ENCODE measurements at places on chromosomes 6 and 20.
A peak's percentile ranks its signal among the peaks of the same experiment; 100 is the strongest.

GRCh38 chr6:1839361-1839760, 229.6 kb downstream of the FOXC1 start:
- no peak for DNase-seq

GRCh38 chr6:147508866-147509608, 547 bp downstream of the SAMD5 start:
- peak; percentile 30 for DNase-seq

GRCh38 chr6:44342489-44342888, at the start of gene SPATS1:
TSS of gene SPATS1 (plus strand) at chr6:44342650. CDS start at chr6:44343096, 446 bp downstream.
- no peak for DNase-seq

DNA sequence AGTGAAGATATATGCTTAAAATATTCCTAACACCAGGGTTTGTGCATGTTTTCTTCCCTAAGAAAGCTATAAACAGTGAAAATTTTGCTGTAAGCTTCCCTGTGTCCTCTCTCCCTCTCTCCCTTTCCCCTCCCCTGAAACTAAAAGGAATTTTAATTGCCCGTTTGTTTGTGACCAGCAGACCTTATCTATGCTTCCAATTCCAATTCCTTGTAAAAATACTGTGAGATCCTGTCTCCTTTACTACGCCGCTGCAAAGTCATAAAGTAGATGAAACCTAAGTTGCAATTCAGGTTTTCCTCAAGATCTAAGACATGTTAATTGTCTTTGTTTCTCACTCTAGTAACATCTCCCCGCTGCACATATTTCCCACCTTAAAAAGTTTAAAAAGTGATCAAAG, 82.3 kb downstream of the DNAH8 start:
- no peak for DNase-seq

DNA sequence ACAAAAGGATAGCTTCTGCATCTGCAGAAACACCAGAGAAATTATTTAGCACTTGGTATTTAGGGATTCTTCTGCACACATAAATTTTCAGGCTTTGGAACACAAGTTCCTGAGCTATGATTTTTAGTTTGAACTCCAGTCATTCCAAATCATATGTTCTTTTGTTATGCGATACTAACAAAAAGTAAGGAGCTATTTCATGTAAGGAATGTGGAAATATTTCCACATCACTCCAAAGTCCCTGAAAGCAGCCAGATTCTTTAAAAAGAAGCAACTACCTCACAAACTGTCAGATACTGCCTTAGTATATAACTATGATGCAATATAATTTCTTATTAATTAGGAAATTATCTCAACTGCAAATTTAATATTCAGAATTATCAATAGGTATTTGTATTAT, 106.9 kb downstream of the RNGTT start:
- no peak for DNase-seq

DNA sequence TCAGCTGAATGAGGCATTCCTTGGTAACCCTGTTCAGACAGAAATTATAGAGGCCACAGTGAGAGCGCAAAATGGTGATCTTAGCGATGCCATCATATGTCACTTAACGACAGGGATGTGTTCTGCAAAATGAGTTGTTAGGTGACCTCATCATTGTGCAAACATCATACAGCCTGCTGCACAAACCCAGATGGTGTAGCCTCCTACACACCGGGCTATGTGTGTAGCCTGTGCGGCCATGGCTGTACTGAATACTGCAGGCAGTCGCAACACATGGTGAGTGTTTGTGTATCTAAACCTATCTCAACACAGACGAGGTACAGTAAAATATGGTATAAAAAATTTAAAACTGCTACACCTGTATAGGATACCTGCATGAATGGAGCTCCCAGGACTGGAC, 234.1 kb upstream of the PMEPA1 start:
- no peak for DNase-seq

- DNase-seq: no peak
These were observed 222.2 kb downstream of the UST start for GRCh38 chr6:148968771-148969602.

- peak; percentile 27 for DNase-seq
These were observed 929 bp downstream of the CDH22 start for GRCh38 chr20:46307139-46307998.

- no peak for DNase-seq
These were observed 87.4 kb upstream of the PLCB4 start for GRCh38 chr20:8981482-8981881.

DNA sequence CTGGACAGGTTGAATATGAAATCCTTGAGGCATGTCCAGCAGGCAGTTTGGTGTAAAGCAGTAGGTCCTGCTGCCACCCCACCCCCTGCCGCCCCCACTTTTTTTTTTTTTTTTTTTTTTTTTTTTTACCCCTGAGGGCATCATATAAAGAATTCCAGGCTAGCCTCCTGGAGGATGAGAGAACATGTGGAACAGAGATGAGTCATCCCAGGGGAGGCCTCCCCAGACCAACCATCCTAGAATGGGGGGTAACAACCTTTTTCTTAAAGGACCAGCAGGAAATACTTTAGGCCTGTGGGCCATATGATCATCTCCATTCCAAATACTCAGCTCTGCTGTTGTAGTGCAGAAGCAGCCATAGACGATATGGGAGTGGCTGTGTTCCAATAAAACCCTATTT, 170.9 kb downstream of the GJA10 start:
- DNase-seq: no peak

DNA sequence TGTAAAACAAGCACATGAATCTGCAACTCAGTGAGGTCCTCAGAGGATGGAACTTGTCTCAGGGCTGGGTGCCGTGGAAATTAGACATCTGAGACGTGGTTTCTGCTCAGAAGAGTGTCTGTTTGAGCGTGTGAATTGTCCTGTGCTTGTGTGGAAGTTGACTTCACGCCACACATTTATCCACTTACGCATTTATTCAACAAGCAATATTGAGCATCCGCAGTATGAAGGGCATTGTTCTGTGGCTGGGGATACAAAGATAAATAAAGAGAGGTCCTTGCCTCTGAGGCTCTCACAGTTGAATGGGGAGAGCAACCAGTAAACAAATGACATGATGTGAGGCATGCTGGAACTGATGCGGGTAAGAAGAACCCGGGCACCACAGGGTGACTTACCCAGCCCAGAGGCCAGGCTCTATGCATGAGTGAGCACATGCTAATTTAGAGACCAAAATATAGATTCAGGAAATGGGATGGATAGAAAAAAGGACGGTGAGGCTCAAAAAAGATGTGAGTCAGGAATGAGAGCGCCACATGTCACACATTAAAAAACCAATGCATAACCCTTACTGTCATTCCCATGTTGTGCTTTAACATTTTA, 60.4 kb downstream of the SOBP start:
- DNase-seq: no peak

DNA sequence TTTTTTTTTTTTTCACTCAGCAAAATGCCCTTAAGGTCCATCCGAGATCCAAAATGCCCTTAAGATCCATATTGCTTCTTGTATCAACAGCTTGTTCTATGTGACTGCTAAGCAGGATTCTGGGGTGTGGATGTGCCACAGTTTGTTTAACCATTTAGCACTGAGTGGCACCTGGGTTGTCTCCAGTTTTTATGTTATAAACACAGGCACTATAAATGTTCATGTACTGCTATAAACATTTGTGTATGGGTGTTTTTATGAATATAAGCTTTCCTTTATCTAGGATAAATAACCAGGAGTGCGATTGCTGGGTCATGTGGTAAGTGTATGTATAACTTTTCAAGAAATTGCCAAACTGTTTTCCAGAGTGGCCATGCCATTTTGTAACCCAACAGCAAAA, 386.0 kb downstream of the RNGTT start:
- no peak for DNase-seq

- no peak for DNase-seq
These were observed 207.5 kb downstream of the CLIC5 start for GRCh38 chr6:45808042-45808645.

GRCh38 chr20:7410150-7410549, 530.1 kb downstream of the HAO1 start:
- DNase-seq: no peak

DNA sequence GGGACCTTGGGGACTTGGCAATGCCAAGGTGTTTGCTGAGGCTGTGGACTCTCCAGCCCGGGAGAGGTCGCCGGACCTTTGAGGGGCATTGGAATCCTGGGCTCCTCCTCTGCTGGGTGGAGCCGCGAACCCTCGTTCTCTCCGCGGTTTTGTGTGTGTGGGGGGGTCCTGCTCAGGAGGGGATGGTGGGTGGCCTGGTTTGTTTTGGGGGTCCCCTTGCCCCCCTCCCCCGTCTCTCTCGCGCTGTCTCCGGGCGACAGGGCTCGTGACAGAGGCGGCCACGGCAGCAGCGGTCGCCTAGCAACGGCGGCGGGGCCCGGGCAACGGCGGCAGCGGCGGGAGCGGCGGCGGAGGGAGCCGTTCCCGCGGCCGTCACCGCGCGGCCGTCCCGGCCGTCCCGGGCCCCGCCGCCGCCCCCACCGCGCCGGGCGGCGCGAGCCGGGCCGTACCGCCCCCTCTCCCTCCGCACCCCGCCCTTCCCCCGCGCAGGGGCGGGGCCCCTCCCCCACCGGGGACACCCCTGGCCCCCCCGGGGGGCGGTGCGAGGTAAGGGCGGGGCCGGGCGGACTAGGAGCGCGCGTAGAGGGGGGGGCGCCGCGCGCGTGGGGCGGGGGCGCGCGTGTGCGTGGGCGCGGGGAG, 7.8 kb downstream of the SYNGAP1 start:
- DNase-seq: peak; percentile 65

DNA sequence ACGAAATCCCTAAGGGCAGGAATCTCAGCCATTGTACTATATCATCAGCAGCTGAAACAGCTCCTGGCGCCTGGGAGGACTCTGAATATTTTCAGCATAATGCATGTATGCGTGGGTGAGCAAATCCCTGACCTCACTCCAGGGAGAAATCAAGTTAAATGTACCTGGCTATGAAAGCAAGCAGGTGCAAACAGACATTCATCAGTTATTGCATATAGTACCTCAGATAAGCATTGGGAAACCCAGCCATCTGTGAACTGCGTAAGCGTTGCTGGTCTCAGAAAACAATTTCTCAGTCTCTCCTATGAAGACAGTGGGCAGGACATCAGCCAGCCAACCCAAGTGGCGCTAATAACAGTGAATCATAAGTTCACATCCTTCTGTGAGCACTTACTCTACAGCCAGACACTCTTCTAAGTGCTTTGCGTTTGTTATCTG, 622.6 kb downstream of the EPM2A start:
- no peak for DNase-seq

GRCh38 chr20:32442630-32443373, 84.7 kb downstream of the ASXL1 start:
- DNase-seq: no peak
